ENCODE measurements at places on chromosomes 7 and 10.
A peak's percentile ranks its signal among the peaks of the same experiment; 100 is the strongest.

DNA sequence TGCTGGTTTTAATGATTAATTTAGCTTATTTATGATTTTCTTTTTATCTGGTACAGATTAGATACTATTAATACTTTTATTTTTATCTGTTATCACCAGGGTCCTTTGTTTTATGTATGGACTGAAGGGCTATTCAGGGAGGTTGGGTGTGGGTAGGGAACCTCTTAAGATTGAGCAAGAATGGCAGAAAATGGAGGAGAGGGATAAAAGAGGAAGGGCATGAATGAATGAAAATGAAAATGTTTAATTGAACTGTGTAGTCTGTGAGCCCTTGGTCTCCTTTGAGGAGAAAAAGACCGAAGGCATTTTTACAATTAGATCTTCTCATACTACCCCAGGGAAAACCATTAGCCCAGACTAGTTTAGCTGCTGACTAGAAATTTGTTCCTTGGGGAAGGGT is 93.1 kb downstream of the CDK14 start:
- DNase-seq = no peak

GRCh38 chr7:79702116-79702515 is 248.6 kb upstream of the MAGI2 start:
- no peak for DNase-seq

DNA sequence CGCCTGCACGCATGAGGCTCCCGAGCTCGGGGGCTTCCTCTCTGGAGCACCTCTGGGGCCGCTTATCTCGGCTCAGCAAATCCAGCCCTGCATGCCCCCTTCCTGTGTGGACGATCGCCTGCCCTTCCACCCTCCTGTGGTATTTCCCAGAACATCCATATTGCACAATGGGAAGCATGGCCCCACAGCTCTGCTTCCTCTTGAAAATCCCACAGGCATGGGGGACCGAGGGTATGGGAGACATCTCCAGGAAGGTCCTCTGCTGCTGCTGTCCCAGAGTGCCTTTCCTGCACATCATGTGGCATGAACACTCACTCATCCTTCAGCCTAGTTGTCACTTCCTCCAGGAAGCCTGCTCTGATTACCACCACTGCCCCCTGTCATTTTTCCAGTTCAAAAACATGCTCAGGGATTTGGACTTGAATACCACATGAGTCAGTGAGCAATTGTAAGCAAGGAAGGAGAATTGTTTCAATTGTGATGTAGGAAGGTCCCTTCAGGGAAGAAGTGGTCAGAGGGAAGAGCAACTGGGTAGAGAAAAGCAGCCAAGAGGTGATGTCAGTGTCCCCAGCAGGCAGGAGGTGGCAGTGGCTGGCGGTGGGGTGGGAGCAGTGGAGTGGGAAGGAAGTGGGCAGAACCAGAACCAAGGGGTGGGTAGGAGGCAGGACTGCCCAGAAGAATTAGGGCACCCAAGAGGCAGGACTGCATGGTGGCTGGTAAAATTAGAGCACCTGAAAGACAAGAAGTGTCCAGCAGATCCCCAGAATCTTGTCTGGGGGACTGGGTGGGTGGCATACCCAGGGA is 67.5 kb upstream of the ZMIZ1 start:
- no peak for DNase-seq

DNA sequence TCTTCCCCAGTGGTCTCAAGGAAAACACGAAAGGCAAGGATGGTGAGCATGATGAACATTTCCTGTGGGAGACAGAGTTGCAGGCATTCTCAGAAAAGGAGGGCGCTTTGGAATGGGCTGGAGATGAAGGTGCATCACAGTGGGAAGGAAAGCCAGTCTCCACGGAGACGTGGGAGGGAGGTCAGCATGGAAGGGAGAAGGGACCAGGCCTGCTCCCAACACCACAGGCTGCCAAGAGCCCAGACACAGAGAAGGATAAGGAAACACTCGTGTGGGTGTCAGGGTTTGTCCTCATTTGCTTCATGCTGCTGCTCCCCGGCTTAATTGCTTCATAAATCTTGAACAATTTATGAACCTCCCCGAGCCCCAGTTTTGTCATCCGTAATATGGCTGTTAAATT is 231.5 kb upstream of the ZNF32 start:
- no peak for DNase-seq

GRCh38 chr10:31467791-31468535 is 148.9 kb downstream of the ZEB1 start:
- DNase-seq = no peak

- no peak for DNase-seq
Observed at GRCh38 chr7:3064067-3064466, 20.4 kb upstream of the CARD11 start.

- no peak for DNase-seq
Observed at GRCh38 chr7:568031-568951, 48.6 kb upstream of the PDGFA start.

DNA sequence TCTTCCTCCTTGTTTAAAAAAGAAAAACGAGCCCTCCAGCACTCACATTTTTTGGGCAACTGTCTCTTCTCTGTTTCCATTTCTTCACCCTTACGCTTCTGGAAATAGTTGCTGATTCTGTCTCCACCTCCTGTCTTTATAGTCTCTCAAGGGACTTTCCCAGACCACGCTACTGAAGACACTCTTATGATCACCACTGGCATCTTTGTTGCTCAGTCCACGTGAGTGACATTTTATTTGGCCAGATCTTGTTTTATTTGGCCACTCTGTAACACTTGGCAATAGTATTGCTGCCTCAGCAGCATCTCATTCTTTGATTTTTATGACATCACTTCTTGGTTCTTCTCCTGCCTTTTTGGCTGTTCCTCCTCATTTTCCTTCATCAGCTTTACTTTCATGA is 21.6 kb upstream of the NME8 start:
- peak; percentile 34 for DNase-seq

- DNase-seq = no peak
Observed at GRCh38 chr7:157785486-157786186, 448.8 kb downstream of the DNAJB6 start.

GRCh38 chr10:113047605-113047962 is 97.5 kb downstream of the TCF7L2 start:
- no peak for DNase-seq

DNA sequence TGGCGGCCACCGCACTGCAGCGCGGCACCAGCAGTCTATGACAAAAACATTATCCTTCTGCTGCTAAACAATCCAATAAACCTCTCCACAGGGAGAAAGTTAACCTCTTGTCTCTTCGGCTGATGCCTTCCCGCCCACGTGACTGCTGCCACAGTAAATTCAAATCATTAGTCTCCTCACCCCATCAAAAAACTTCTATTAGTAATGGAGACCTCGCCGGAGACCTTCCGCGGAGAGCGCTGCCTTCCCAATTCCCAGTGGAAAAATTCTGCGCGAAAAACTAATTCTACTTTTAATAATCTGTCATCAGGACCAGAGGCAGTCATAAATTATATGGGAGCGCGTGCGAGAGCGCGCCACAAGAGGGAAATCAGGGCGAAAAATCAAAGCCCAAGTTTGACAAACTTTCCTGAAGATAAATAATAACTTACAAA is 90.0 kb upstream of the PAX2 start:
- no peak for DNase-seq

GRCh38 chr7:91235211-91235832 is 28.9 kb upstream of the FZD1 start:
- no peak for DNase-seq

DNA sequence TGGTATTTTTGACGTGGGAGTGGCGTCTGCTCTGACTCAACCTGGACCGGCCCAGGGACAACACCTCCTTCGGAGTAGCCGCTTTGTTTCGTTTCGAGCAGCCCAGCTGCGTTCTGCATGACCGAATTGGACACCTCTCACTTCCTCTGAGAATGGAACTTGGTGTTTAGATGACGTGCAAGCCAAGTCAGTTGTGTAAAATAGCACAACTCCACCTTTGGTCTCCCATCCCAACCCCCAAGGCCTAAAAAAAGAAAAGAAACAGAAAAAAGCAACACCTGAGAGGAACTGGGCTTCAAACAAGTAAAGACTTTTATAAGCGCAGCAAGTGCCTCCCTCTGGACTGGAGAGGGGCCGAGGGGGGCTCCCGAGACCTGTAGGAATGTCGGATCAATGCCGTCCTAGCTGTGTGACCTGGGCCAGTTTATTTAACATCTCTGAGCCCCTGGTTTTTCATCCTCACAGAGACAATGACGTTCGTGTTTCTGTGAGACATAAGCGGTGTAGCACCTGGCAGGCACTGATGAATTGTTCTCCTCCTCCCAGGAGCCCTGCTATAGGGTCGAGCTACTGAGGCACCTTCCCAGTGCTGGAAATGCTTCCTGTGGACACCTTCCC is 52.0 kb upstream of the SMNDC1 start:
- DNase-seq = peak; percentile 84

DNA sequence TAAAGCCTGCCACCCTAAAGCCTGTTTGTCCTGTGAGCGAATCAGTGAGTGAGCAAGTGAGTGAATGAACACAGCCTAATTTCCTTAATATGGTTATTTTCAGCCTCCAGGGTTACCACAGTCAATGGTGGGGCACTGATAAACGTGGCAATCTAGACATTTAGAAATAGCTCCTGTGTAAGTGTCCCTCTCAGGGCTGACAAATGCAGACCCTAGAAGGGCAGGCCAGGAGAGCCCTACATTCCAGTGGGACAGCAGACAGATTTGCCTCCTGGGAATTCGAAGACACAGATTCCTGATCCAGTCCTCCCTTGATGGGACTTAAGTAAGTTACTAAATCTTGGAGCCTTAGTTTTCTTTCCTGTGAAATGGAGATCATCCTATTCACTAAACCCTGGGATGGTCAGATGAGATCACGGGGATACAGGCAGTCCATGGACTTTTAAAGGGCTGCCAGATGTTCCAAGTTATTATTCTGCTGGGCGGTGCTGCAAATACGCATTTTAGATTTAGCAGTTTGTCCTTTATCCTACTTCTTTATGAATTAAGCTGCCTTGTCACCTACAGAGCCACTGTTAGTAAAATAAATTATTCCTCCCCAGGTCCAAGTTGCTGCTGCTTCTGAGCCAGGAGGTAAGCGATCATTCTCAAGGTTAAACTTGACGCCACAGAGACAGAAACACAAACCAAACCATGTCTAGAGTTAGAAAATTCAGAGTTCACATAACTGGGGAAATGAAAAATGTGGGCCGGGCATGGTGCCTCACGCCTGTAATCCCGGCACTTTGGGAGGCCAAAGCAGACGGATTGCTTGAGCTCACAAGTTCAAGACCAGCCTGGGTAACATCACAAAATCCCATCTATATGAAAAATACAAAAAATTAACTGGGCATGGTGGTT is 54.8 kb upstream of the TM9SF3 start:
- no peak for DNase-seq
